Stimulated activated CD4-positive, alpha-beta T cell treated with anti-CD3 and anti-CD28 coated beads, Interleukin-12 subunit alpha, Interleukin-12 subunit beta, amount 100 ng/mL, for 24 hours (primary cell): ENCODE measurements at places on chromosomes 2 and 18.

DNA sequence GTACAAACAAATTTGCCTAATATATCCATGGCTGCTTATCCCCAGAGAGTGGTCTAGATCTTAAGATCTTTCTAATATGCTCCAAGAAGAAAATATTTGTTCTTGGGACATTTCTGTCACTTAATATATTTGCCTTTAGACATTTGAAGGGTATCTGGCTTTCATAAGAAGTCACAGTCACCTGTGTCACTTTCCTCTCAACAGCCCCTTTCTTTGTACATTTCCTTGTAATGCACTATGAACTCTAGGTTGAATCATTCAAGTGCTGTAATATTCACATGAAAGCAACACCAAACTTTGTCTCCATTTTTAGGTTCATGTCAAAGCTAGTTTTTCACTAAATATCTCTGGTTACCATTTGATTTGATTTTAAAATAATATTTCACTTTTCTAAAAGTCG is 41.4 kb upstream of the NABP1 start:
- DNase-seq = no peak

DNA sequence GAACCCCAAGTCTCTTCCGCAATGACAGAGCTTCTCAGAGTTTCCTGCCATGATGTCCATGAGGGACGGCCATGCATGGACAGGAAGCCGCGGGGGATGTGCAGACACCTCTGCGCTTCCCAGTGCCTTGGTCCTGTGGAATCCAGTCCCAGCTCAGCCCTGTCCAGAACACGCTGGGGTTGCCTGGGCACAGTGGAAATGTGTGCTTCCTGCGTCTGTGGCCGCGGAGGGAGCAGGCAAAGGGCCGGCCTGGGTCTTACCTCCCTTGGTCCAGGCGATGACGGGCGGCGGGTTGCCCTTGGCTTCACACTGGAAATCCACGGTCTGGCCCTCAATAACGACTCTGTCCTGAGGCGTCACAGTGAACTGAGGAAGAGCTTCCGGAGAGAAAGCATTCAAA is 79.6 kb downstream of the PXDN start:
- DNase-seq = no peak

DNA sequence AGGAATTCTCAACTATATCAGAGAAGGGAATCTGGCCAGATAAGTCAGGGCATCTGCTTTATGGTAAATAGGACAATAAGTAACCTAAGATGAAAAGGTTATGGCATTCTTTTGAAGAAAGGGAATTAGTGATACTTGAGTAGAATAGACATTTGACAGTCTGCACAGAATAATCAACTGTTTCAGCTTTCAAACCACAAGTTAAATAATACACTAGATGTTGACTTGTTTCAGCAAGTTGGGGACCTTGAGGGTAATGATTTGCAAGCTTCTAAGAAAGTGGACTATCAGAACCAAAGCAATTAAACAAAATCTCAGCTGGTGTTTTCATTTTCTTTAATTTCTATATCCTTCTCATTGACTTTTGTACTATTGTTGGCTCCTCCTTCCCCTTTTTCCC is 54.5 kb downstream of the SLC39A10 start:
- DNase-seq = no peak

GRCh38 chr2:151770995-151771394 is 36.7 kb upstream of the NEB start:
- DNase-seq = no peak

DNA sequence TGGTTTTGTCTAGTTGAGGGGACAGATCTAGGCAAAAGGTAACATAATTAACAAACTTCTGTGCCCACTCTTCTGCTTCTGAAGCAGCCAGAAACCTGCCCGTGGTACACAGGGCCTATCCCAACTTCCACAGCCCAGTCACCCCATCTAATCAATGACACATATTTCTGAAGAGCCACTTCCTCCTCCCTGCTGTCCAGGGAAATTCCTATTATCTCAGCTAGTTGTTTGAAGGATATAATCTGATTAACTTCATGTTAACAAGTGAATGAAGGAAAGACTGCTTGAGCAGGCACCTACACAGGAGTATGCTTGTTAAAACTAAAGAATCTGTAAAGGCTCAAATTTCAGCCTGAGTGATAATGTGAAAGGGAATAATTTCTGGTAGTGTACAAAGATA is 61.4 kb downstream of the CCDC148 start:
- DNase-seq = no peak
